ENCODE measurements at places on chromosomes 7 and 10.

DNA sequence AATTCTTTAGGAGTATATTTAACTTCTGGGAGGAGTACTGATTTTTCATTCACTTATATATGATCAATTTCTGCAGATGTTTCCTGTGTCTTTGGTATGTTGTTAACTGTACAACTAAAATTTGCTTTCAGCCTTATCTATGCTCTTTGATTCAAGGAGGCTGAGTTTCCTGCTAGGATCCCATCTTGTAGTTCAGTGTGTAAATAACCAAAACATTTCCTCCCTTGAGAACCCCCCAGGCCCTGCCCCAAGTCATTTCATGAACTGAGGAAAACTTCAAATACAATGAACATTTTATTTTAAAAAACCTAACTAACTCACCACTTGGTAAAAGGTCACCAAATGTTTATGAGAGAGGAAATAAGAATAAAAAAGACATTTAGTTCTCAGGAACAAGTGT is 55.5 kb downstream of the VWA2 start:
- no peak for DNase-seq

DNA sequence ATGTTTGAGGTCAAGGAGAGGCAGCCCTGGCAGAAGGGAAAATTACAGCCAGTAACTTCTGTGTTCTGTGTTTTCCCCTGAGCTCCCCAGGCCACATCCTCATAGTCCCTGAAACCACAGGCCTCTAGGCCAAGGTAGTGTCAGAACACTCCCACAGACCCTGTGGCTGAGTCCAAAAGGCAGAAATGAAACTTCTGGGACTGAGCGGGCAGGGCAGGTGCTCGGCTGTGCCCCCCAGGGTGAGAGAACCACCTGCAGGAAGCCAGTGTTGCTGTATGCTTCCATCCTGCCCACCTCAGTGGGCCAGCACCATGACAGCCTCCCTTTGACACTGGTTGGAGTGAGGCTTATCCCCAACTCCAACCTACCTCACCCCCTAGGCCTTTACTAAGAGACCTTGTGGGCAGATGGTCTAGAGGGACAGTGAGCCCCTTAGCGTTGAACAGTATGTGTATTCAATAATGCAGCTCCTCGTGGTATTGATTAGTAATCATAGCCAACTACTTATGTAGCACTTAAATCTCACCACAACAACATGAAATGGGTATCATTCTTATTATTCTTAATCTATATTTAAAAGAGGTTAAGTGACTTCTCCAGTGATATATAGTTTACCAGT is 30.3 kb downstream of the PIK3CG start:
- no peak for DNase-seq

- DNase-seq = no peak
Measured at GRCh38 chr7:154546946-154547587, 455.9 kb downstream of the PAXIP1 start.

GRCh38 chr7:135950972-135951371 is 26.2 kb downstream of the MTPN start:
- DNase-seq = no peak

DNA sequence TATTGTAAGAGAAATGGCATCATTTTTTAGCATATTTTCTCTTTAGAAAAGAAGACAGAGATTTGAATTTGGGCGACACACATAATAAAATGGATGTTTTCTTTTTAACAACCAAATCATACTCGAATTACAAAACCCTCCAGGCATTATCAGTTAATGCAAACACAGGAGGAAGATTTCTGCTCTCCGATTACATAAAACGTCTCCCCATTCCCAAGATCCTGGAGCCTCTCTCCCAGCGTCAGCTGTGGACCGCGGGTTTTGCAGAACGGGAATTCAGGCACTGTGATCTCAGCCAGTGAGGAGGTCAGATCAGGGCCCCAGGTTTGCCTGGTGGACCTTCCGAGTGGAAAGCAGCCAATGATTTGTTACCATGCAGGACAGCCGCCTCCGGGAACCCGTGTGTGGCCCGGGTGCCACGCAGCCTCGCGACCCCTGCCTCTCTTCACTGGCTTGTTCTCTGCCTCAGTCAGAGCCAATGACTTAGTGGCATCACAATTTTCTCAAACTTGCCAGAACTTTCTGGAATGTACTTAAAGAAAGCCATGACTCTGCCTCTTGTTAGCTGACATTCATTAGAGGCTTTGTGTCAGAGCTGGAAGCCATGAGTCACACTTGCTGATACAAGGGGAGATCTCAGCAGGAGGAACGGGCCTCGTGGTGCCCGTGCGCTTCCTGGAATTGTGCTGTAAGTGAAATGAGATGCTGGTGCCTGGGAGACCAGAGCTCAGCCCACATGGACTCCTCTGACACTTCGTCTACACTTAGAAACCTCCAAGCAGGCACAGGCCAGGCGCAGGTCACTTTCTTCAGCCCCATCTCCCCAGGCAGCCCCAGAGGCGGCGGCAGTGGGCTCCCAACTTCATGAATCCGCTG is 246.1 kb downstream of the KLF6 start:
- DNase-seq = no peak

GRCh38 chr10:69498711-69499471 is 47.6 kb downstream of the TSPAN15 start:
- DNase-seq = no peak

GRCh38 chr7:119562839-119563238 is 710.1 kb upstream of the KCND2 start:
- no peak for DNase-seq

DNA sequence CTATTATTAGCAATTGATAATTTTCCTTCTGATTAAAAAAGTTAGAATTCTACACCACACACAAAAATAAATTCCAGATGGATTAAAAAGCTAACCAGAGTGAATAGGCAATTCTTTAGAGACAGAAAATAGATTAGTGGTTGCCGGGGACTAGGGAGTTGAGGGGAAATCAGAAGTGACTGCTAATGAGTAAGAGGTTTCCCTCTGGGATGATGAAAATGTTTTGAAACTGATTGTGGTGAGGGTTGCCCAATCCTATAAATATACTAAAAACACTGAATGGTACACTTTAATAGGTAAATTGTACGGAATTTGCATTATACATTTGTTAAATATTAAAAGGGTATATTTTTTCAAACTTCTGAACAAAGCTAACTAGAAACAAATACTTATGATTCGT is 214.9 kb downstream of the GPAM start:
- no peak for DNase-seq

DNA sequence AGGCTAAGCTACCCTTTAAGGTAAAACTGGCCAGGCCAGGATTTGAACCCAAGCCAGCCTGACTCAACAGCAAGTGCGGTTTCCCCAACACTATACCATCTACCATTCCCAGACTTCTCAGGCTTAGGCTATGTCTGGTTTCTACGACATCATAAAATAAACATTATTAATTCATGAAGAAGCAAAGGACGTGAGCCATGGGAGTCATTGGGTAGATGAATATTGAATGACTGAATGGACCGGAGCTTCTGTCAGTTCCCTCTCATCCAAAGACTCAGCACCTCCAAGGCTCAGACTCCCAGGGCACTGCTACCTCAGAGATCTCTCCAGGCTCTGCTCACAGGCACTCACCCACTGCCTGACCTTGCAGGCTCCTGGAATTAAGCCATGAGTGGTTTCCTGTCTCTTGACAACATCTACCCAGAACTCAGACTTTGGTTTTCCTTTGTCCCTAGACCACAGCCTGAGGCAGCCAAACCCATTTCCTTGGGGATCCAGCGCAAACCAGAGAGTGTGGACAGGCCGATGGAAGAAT is 64.6 kb upstream of the STEAP1B start:
- no peak for DNase-seq

- DNase-seq = no peak
Measured at GRCh38 chr7:155270861-155271260, 26.8 kb upstream of the INSIG1 start.

GRCh38 chr10:84337199-84337598 is 8.8 kb downstream of the CCSER2 start:
- no peak for DNase-seq

DNA sequence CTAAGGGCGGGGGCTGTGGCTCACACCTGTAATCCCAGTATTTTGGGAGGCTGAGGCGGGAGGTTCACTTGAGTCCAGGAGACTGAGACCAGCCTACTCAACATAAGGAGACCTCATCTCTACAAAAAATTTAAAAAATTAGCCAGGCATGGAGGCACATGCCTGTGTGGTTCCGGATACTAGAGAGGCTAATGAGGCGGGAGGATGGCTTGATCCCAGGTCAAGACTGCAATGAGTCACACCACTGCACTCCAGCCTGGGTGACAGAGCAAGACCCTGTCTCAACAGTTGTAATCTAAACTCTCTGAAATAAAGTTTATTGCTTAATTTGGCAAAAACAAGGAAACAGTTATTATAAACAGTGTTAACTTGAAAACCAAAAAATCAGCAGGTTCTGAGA is 123.3 kb downstream of the USP6NL start:
- no peak for DNase-seq

GRCh38 chr7:136971776-136972175 is 103.3 kb downstream of the CHRM2 start:
- no peak for DNase-seq
